Pulmonary artery endothelial cell (primary cell): ENCODE measurements at places on chromosomes 1 and 21. TPM values are rescaled to one million over a fixed set of nuclear protein-coding genes. Genes with fewer than 3 reads are reported as not detected.

GRCh38 chr1:76503736-76504135 lies 363.5 kb upstream of the ST6GALNAC5 start:
- no peak for DNase-seq

Gene TSPEAR
- not detected in 2 replicates for total RNA-seq

DNA sequence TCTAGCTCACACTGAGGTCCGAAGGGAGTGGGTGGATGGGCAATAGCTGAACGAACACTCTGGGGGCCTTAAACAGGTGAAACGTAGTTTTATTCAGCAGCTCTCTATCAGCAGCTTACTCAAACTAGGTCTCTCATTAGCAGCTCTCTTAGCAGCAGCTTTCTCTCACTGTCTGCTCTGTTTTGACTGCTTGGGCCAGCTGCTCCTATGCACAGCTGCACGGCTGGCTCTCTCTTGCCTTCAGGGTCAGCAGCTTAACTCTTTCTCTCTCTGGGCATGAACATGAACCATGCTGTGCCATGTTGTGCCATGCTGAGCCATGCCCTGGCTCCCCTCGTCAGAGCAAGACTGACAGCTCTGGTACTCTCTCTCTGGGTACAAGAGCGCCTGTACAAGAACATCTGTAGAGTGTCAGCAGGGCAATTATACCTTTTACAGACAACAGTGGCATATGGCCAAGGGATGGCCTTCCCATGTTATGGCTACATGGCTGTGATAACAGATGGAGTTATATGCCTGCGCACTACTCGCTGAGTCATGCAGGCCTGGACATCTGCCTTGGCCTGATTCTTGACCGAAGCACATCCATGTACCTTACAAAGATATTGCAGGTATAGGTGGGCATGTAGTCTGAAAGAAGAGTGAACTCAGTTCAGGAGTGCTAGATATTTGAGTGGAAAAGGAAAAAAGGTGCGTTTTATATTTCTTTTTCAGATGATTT lies 152.4 kb downstream of the LEPR start:
- no peak for DNase-seq

Gene SERINC2
- 1.3 and 2.4 TPM in 2 replicates for total RNA-seq

- no peak for DNase-seq
These were observed 29.9 kb upstream of the C1orf21 start for GRCh38 chr1:184356891-184357290.

GRCh38 chr1:16145662-16146278 lies 10.1 kb downstream of the EPHA2 start:
- DNase-seq, result peak; percentile 94

DNA sequence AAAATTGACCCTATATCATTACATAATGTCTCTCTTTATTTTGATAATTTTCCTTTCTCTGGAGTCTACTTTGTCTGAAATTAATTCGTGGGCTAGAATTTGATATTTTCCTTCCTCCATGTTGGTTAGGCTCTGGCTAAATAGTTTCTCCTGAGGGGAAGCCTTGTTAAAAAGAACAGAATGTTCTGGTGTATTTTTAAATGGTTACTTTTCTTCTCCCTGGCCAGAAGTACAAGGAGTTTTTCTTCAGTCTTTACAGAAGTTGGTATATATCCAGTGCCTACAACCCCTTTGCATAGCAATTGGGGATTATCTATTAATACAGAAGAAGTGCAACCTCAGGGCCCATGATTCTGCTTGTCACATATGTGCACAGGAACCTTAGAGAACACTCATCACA lies 185.6 kb upstream of the RAB4A start:
- DNase-seq, result no peak

DNA sequence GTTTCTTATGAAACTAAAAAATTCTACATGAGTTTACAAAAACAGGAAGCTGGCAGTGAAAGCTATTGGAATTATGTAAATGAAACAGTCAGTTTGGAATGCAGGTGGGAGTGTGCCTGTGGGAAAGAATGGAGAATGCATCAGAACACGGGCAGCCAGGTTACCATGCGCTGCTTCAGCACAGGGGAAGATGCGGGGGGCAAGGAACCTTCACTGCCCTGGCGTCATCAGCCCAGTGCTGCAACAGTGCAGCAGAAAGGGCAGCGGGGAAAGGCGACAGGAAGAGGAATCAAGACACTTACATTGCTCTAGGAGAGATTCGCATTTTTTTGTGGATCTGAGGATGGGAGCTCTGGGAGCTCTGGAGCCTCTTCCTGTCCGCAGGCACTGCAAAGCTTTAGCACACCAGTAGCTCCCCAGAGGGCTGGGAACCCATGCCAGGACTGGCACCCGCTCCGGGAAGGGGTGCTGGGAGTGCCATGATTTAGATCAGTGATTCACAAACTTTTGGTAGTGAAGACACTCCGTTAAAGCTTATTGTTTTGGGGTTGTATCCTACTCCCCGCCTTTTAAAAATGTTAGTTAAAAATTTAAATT lies 64.1 kb upstream of the WDR26 start:
- peak; percentile 57 for DNase-seq

- no peak for DNase-seq
These were observed 73.8 kb downstream of the MRPL37 start for GRCh38 chr1:54273795-54274163.

GRCh38 chr1:27596986-27597385 lies 7.0 kb downstream of the AHDC1 start:
- DNase-seq, result no peak

DNA sequence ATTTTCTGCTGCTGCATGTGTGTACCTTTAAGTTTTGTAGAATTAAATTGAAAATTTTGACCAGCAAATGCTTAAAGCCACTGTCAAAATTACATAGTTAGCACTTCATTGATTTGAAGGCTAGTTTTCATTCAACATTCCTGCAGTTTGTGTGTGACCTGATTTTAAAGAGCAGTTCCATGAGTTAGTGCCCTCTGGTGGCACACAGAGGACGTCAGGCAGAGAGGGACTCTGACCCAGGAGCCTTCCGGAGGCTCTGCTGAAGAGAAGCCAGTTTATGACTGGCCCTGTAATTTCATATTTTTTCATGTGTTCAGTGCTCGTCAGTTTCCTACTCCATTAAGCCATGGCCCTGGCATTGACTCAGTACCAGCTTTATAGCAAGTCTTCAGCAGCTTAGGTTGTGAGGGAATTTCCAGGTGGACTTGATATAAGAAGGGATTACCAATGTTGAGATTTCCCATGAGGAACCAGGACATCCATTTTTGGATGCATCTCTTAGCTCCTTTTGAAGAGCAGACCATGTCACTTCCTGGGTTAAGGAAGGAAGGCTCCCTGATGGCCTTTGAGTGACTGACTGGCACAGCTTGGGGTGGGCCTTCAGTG lies 104.7 kb downstream of the CAMTA1 start:
- peak; percentile 15 for DNase-seq

Gene NPHP4
- 3.7 and 4.0 TPM in 2 replicates for total RNA-seq

Gene HRNR
- not detected in 2 replicates for total RNA-seq

Gene CHIA
- not detected in 2 replicates for total RNA-seq

GRCh38 chr1:154327466-154328317 lies 2.4 kb downstream of the ATP8B2 start:
- peak; percentile 19 for DNase-seq

- no peak for DNase-seq
These were observed 3.0 kb upstream of the TMEM54 start for GRCh38 chr1:32903991-32904785.

DNA sequence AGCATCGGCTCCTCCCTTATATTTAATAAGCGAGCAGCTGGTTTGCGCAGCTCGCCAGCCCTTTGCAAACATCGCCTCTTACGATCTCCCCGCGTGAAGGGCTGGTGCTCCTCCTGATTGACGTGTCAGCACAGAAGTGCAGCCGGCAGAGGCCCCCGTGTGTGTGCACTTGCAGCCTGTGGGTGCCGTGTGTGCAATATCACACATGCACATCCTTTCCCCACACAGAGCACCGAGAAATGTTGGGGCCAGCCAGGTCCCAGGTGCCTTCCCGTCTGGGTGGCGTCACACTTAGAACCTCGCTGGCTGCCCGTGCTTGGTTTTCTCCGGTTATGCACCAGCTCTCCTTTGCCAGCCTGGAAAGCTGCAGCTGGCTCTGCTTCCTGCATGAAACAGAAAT lies 126.6 kb upstream of the AJAP1 start:
- no peak for DNase-seq

Gene FTCD
- 0.25 TPM in 1 of 2 replicates, not detected in the other for total RNA-seq

DNA sequence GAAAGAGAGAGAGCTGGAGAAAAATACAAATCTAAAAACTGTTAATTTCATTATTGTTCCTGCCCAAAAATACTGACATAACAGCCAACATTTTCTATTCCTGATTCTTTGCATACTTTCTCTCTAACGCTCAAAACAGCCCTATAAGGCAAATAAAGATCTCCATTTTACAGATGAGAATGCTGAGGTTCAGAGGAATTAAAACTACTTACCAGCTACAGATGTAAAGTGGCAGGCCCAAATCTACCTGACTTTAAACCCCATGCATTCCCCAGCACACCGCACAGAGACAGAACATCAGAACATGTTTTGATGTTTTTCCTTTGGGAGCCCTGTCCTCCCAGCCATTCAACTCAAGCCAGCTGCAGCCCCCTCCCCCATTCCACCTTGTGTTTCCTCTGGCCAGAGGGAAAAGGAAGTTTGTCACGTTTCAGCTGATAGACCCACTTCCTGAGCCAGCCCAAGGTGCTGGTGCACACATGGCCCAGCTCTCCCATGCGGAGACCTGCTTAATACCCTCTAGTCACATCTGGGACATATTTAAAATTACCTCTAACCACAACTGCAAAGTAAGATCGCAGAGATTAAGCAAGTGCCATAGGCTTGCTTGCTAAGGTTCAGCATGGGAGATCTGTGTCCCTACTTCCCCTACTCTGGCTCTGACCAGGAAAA lies 133.1 kb upstream of the NFIA start:
- peak; percentile 41 for DNase-seq

- no peak for DNase-seq
These were observed 278.5 kb downstream of the MATN1 start for GRCh38 chr1:30444850-30445249.

Gene FOXD3
- not detected in 2 replicates for total RNA-seq

Gene SPRR2E
- total RNA-seq, result not detected in 2 replicates

DNA sequence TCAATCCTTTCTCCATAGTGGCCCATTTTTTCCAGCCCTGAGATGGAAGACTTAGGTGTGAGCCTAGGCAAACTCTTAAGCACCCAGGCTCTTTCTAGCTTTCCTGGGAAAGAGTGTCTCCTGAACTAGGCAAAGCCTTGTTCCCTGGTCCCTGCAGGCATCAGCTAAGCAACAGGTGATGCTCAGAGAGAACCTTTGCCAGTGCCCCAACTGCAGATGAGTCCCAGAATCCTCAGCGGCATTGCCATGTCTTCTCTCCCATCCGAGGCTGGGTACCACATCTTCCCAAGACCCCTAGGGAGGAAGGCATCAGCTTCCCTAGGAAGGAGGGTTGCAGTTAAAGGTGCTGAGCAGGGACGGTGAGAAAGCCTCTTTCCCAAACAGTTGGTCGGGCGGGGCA lies 8.2 kb upstream of the VSIG8 start:
- no peak for DNase-seq

GRCh38 chr21:32566741-32567389 lies 18.5 kb downstream of the TCP10L start:
- no peak for DNase-seq

DNA sequence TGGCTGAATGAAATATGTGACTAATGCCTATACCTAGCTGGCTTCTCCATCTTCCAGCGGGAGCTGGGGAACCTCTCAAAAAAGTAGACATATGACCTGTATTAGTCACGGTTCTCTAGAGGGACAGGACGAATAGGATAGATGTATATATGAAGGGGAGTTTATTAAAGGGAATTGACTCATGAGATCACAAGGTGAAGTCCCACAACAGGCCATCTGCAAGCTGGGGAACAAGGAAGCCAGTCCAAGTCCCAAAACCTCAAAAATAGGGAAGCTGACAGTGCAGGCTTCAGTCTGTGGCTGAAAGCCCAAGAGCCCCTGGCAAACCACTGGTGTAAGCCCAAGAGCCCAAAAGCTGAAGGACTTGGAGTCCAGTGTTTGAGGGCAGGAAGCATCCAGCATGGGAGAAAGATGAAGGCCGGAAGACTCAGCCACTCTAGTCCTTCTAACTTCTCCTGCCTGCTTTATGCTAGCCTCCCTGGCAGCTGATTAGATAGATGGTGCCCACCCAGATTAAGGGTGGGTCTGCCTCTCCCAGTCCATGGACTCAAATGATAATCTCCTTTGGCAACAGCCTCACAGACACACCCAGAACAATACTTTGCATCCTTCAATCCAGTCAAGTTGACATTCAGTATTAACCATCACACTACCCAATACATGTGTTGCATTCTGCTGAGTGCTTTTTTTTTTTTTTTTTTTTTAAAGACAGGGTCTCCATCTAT lies 19.6 kb downstream of the OLIG1 start:
- DNase-seq, result no peak
